Kidney (tissue), 22 donors: ENCODE measurements at places on chromosomes 1 and 21. TPM values are rescaled to one million over a fixed set of nuclear protein-coding genes. Genes with fewer than 3 reads are reported as not detected.
A peak's percentile ranks its signal among the peaks of the same experiment; 100 is the strongest.

DNA sequence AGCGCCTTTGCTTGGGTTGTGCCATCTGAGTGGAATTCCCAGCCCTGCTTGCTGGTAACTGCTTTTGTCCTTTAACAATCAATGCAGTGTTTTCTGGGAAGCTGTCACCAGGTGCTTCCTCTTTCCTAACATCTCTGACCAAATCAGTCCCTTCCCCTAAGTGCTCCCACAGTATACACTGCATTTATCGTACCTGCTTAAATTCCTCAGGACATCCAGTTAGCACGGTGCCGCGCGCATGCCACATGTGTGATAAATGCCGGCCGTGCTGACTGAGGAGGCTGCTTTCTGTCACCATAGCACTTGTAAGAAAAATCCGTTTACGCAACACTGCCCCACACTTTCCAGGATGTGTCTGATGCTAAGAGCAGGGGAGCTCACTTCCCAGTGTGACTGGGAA lies 115.4 kb downstream of the BCAR3 start:
- peaks cover 27% of the 10 kb centered on the region for H3K36me3 ChIP-seq
- H3K4me3 ChIP-seq, result no peak overlapping the region
- H3K27ac ChIP-seq, result no peak overlapping the region
- DNase-seq, result no peak

- no peak for DNase-seq
- H3K27me3 ChIP-seq, result no peaks in the 10 kb centered on the region
- H3K36me3 ChIP-seq, result peaks cover 64% of the 10 kb centered on the region
- no peak overlapping the region for H3K27ac ChIP-seq
- no peaks in the 10 kb centered on the region for H3K4me1 ChIP-seq
Observed at GRCh38 chr1:40064797-40065499, 24.4 kb downstream of the CAP1 start.

DNA sequence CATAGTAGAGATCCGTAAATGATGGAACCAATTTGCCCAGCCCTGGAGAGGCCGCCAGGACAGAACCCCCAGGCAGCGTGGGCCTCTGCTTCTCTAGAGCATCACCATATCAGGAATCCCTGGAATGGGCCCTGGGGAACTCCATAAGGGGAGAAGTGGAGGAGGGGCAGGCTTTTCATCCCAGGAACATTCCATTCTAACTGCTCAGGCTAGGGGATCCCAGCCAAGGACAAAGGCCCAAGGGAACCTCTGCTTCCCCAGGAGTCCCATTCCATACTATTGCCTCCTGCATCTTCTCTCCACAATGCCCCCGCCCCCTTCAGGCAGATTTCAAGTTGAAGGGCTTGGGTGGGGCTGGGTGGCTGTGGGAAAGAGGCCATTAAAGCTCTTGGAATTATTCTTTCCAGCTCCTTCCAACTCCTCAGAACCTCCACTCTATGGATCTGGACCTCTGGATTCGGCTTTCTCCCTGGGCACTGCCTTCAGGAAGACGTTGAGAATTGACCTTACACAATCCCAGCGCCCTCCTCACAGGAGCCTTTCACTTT lies 6.0 kb downstream of the TRNP1 start:
- peak overlapping the region; percentile 71 for H3K27ac ChIP-seq
- peaks cover 9% of the 10 kb centered on the region for H3K27me3 ChIP-seq
- peak; percentile 90 for DNase-seq
- H3K4me3 ChIP-seq, result no peak overlapping the region
- H3K4me1 ChIP-seq, result peaks cover 23% of the 10 kb centered on the region

Gene CRYZ
- 160 TPM for total RNA-seq

DNA sequence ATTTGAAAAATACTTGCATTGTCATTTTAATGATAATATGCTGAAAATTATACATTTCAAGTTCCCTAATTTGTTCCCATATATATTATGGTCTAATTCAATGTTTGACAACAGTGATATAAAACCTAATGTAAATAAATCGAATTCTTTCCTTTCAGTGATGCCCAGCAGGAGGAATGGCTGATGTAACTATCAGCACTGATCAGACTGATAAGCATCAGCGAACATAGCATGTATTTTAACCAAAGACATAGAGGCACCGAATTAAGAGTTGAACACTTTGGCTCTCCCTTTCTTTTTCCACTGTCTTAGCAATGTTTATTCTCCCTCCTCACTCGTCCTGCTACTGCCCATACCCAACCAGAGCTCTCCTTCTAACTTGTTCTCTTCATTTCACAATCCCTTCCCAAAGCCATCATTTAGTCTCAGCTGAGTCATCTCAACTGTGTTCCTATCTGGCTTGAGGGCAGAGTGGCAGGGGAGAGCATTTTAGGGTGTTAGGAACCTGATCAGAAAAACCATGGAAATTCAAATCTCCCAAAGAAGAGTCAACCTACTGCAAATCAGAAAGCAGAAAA lies 58.8 kb upstream of the C1orf115 start:
- no peak overlapping the region for H3K27ac ChIP-seq
- H3K4me1 ChIP-seq, result no peaks in the 10 kb centered on the region
- DNase-seq, result no peak
- H3K4me3 ChIP-seq, result no peak overlapping the region
- no peaks in the 10 kb centered on the region for H3K27me3 ChIP-seq
